ENCODE measurements at places on chromosomes 5 and 9.

GRCh38 chr5:54673523-54674225 is 156.1 kb downstream of the SNX18 start:
- DNase-seq, result no peak

DNA sequence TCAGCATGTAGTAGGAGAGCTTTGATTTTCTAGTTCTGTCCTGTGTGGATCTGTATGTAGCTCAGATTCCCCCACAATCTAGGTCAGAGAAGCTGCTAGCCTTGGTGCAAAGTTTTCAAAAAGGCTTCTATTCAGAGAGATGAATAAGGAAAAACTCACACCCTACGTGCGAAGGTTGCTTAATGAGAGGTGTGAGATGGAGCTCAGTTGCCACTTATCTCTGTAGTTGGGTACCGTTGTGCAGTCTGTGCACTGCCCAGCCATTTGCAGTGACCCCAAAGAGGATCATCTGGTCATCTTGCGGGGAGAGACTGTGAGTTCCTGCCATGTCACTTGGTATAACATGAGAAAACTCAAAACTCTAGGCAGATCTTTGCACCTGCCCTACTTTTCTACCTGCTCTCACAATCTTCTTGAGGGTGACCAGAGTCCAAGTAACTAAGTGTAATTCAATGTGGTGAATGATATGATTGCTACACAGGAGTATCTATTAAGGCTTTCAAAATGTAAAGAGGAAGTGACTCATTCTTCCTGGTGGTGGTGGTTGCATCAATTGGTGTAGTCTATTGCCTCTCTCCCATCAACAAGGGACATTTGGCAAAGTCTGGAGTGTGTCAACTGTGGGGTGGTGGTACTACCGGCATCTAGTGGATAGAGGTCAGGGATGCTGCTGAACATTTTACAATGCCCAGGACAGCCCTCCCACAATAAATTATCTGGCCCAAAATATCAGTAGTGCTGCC is 65.2 kb downstream of the TMC1 start:
- no peak for DNase-seq

GRCh38 chr5:137606401-137606800 is 107.3 kb upstream of the SPOCK1 start:
- no peak for DNase-seq

GRCh38 chr5:322942-323879 is 1.7 kb downstream of the AHRR start:
- DNase-seq, result no peak

- no peak for DNase-seq
These were observed 372.1 kb downstream of the NTRK2 start for GRCh38 chr9:85041466-85042137.
